Stimulated activated CD8-positive, alpha-beta memory T cell treated with anti-CD3 and anti-CD28 coated beads, Interleukin-15, amount 100 ng/mL, for 24 hours (primary cell): ENCODE measurements at places on chromosomes 16 and 17.
A peak's percentile ranks its signal among the peaks of the same experiment; 100 is the strongest.

- no peak for DNase-seq
Observed at GRCh38 chr16:19174478-19174877, 6.4 kb downstream of the SYT17 start.

GRCh38 chr17:78708510-78708973, 73.5 kb downstream of the CYTH1 start:
- DNase-seq: no peak

GRCh38 chr17:17015230-17015629, 27.0 kb upstream of the MPRIP start:
- no peak for DNase-seq

DNA sequence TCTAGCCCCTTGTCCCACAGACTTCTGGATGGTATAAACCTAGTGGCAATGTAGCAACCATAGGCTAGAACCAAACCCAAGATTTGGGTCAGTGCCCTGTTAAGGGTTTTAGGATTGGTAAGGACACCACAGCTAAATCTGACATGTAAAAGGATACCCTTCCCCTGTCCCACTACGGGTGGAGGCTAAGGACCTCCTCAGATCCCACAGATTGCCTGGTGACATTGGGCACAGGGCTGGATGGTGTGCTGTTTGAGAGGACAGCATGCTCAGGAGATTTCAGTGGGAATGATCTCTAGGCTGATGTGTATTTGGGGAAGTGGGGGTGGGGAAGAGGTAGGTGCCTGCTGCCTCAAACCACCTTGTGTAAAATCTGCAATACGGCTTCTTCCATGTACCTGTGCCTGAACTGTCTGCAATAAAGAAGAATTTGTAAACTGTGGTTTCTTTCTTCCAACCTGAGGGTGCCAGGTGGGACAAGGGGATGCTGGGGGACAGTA, 671 bp upstream of the EDC4 start:
- DNase-seq: no peak

- DNase-seq: no peak
Observed at GRCh38 chr17:72661945-72662826, 430.3 kb downstream of the SLC39A11 start.

GRCh38 chr16:48452991-48453760, 68.0 kb upstream of the SIAH1 start:
- no peak for DNase-seq

- no peak for DNase-seq
Observed at GRCh38 chr17:35192708-35193107, 1.5 kb downstream of the SLC35G3 start.

GRCh38 chr16:1487395-1488053, 1.2 kb downstream of the PTX4 start:
- no peak for DNase-seq

GRCh38 chr16:23479138-23479537, 26.1 kb upstream of the COG7 start:
- DNase-seq: no peak

DNA sequence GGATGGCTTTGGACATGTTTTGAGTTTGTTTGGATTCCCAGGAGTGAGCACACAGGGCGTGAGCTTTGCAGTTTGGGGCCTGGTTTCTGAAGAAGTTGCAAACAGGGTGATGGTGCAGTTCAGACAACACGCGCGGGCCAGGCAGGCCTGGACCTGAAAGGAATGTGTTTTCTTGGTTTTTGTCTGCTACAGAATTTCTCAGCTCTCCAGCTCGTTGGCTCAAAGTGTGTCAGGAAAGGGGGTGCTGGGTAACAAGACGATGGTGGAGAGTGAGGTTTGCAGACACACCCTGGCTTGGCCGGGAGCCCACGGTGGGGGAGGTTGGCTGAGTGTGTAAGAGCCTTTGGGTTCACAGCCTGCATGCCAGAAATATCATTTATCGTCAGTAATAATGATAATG, 82.3 kb downstream of the CMIP start:
- no peak for DNase-seq

DNA sequence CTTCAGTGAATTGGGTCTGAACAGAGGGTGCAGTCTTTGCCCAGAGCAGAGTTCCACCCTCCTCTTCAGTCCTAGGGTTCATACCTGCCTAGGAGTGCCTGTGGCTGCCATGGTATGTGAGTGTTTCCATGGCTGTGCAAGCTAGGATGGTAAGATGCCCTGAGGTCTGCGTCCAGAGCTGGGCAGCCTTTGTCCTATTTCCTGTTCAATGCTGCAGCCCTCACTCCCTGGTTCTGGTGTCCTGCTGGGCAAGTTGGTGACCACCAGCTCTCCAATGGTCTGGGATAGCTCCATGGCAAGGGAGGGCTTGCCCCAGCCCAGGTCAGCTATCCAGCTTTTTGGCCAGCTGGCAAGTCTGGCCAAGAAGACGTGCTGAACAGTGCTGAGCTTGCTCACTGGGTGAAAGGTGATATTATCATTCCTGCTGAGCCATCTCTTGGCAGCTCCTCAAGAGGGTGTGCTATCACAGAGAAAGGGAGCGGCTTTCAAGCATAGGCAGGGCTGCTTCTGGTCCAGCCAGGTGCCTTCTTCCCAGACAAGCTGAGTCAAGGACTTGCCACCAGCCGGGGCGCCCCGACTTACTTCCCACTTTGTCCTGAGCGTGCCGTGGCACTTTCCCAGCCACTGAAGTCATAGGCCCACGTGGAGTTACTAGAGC, 13.0 kb upstream of the NFATC3 start:
- no peak for DNase-seq

DNA sequence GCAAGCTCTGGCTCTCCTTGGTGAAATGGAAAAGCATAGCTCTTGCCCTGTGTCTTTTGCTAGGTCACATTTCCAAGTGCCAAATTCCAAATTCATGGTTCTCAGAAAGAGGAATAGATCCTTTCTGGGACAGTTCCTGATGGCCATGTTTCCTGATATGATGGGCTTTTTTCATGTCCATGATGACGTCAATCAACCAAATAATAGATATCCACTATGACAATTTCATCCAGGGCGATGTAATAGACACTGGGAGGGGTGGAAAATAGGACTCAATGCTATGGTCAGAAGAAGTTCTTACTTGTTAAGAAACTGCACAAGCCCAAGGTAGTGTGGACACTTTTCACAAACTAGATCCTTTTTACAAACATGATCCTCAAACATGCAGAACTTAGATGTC, 549 bp upstream of the KRT33A start:
- DNase-seq: no peak

DNA sequence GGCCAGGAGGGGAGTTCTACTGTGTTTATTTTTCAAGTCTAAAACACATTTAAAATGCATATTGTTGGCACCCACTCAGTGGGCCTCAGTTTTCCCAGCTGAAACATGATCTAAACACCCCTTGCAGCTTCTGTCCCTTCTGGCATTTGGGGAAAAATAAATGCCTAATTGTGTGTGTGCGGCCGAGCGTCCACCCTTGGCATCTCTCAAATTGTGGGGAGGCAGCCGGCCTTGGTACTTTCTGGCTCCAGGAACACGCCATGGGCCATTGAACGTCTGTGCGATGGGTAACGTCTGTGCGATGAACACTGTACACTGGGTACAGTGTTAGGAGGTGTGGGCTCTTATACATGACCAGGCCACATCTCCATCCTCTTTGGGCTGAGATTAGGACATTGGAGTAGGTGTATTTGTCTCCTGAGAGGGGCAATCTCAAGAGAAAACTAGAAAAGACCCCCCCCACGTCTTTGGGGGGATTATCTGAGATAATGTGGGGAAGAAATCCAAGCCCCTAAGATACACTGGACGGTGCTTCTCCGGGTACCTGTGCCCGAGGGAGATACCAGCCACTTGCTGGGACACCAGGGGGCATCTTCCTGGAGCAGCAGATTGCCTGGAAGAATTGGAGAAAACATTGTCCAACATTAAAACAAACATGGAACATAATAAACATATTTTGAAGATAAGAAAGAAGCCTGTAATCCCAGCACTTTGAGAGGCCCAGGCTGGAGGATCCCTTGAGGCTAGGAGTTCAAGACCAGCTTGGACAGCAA, 54.9 kb downstream of the RAB11FIP4 start:
- no peak for DNase-seq

GRCh38 chr16:50292566-50292948, 26.2 kb downstream of the ADCY7 start:
- no peak for DNase-seq

GRCh38 chr17:7889166-7889955, 772 bp downstream of the CHD3 start:
- DNase-seq: no peak

- DNase-seq: no peak
Observed at GRCh38 chr17:80289616-80290015, 29.0 kb downstream of the RNF213 start.

GRCh38 chr16:1379304-1380076, 27.8 kb downstream of the GNPTG start:
- peak; percentile 76 for DNase-seq

- DNase-seq: no peak
Observed at GRCh38 chr16:71626858-71627213, 852 bp downstream of the MARVELD3 start.

GRCh38 chr17:51901242-51901641, 257.3 kb downstream of the CA10 start:
- no peak for DNase-seq
